ENCODE measurements at places on chromosomes 7 and 10.

- no peak for DNase-seq
Measured at GRCh38 chr10:85527616-85528317, 838.8 kb downstream of the GRID1 start.

GRCh38 chr7:92330835-92331438 is 85.2 kb downstream of the ANKIB1 start:
- DNase-seq, result no peak

DNA sequence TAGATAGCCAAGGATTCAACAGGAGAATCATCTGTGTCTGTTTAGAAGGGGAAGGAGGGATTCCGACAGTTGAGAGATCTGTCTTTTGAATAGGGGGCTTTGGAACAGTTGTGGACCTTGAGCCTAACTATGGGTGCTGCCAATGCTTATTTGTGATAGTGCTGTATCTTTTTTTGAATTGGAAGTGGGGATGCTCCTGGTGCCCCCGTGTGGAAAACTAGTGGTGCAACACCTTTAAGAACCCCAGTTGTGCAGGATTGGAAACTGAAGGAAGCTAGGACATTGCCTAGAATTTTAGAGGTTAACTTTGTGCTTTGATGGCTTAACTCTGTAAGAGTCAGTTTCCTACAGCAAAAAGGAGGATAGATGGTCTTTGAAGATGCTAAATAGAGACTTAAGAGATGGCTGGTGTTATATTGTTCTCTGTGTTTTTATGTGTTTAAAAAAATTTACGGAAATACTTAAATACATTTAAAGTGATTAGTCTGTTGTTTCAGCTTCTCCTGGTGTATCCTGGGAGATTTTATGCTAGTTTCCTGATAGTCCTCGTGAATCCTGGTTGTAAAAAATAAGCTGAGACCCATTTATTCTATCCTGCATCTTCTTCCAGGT is 69.3 kb downstream of the AP3M1 start:
- DNase-seq, result no peak

GRCh38 chr10:61828788-61829187 is 72.7 kb upstream of the ARID5B start:
- no peak for DNase-seq

DNA sequence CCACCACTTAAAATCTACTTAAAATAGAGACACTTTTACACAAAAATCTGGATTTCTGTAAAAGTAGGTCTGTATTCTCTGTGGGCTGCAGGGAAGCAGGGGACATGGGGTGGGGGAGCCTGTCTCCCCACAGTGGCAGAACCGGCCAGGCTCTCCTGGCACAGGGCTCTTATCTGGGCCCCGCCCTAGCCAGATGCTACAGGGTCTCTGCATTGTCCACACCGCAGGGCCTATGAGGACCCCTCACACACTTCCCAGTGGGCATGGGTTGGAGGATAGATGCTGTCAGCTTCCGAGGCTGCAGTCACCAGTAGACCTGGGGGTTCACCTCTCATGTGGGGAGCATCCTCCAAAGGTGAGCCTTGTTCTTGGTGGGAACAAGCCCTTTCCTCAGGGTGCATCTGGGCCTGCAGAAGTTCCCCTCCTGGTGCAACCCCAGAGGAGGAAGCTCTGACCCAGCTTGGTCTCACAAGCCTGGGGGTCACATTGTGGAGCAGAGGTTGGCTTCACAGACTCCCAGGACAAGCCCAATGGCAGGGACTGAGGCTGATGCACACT is 15.4 kb upstream of the MYL7 start:
- DNase-seq, result no peak

- DNase-seq, result no peak
Measured at GRCh38 chr10:82814635-82815034, 939.6 kb downstream of the NRG3 start.

DNA sequence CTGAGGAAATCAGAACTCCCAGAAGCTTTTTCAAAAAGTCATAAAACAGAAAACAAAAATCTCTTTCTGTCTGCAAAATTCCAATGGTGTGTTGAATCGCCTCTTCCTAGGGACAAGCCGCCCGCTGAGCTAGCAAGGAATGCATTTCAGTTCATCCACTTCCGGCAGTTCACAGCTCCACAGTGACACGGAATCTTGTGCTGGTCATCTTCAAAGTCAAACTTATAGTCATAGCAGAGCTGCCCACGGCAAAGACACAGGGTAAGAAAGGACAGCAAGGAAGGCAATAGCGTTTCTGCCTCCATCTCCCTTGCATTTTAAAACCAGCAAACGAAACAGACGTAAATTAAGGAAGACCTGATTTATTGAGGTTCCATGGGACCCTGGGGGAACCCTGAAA is 111.2 kb downstream of the GALNT11 start:
- no peak for DNase-seq

DNA sequence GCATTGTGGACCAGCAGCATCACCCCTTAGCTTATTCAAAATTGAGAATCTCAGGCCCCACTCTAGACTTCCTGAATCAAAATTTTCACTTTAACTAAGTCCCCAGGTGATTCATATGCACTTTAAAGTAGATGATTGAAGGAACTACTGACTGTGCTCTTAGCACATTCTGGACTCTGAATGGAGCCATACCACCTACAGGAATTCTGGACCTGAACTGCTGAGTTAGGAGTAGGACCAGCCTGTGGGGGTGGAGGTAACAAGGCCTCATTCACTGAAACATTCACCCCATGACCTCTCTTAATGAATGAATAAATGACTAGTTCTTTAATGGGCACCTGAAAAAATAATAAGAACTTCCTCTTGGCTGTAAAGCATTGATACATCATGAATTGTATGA is 7.3 kb downstream of the PDK4 start:
- no peak for DNase-seq

DNA sequence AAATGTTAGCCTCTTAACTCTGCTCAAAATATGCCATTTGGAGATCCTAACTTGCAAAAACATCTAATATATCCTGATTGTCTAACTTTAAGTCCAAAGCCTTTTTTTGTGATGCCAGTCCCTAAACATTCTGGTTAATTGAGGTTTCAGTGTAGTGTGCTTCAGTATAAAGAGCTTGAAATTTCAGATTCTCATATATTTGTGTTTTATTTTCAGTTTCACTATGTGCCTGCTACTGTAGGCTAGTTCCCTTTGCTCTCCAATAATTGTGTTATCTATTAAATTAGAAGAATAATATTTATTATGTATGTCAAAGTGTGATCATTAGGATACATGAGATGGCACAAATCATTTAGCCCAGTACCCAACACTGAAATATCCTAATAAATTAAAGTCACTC is 1361.2 kb downstream of the XPNPEP1 start:
- DNase-seq, result no peak

All from stimulated activated CD4-positive, alpha-beta T cell treated with anti-CD3 and anti-CD28 coated beads, Interleukin-15, amount 100 ng/mL, for 48 hours (primary cell).